ENCODE measurements at places on chromosomes 1 and 21.

GRCh38 chr21:29293495-29293894 lies 5.2 kb upstream of the BACH1 start:
- DNase-seq = no peak

DNA sequence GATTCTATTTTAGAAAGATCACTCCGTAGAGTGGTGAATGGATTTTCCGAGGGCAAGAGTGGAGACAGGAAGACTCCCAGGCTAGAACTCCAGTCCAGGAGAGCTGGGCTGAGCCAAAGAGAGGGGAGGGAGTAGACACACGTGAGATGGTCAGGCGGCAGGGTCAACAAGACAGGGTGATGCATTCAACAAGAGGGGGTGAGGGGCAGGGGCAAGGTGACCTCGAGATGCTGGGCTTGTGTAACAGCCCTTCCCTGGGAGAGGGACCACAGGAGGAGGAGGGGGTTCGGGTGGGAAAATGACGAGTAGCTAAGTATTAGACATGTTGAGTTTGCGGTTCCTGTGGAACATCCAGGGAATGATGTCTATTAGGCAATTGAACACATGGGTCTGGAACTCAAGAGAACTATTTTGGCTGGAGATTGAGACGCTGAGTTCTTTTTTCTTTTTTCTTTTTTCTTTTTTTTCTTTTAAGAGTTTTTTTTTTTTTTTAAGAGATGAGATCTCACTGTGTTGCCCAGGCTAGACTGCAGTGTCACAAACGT lies 13.3 kb downstream of the RSPO1 start:
- no peak for DNase-seq

- no peak for DNase-seq
Measured at GRCh38 chr1:17008208-17008855, 3.4 kb downstream of the ATP13A2 start.

- no peak for DNase-seq
Measured at GRCh38 chr1:97412166-97412565, 508.7 kb downstream of the DPYD start.

DNA sequence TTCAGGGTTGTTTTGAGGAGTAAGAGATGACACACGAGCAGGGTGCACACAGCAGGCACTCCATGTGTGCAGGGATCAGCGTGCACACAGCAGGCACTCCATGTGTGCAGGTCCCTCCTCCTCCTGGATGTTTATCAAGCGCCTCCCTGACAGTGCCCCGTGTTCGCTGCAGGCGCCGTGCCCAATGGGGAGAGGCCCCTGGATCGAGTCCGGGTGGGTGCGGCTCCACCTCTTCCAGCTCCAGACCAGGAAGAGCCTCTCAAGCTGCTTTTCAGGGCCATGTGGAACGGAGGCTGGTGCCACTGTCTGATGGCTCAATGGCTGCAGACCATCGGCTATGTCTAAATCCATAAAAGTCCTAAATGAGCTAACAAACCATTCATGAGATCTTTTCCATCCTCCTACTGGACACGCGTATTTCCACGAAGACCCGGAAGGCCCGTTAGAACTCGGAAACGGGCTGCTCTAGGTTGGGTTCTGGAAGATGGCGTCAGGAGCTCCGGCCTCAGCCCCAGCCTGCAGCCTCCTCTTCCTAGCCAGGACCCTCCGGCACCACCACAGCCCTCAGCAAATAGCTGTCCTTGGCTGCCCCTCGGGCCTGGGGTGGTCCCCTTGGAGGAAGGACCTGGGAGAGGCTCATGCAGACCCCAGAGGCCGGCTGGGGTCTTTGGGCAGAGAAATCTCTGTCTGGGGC lies 36.0 kb downstream of the RRP1 start:
- DNase-seq = no peak

- DNase-seq = no peak
Measured at GRCh38 chr1:200435200-200435780, 25.5 kb upstream of the ZNF281 start.

DNA sequence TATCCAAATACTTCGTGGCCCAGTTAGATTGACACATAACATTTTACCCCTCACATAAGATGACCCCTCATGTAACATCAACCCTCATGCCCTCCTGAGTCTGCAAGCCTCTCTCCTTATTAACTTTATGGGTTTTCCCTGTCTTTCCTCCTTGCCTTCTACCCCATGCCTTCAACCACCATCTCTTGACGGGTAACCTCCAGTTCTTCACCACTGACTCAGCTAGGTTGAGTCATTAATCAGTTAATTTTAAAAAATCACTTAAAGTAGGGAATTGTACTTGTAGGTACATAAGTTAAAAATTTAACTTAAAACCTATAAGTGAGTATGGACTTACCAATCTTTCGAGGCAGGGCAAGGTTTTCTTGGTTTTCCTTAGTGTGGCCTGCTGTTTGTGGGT lies 330.7 kb downstream of the CAMTA1 start:
- DNase-seq = no peak

DNA sequence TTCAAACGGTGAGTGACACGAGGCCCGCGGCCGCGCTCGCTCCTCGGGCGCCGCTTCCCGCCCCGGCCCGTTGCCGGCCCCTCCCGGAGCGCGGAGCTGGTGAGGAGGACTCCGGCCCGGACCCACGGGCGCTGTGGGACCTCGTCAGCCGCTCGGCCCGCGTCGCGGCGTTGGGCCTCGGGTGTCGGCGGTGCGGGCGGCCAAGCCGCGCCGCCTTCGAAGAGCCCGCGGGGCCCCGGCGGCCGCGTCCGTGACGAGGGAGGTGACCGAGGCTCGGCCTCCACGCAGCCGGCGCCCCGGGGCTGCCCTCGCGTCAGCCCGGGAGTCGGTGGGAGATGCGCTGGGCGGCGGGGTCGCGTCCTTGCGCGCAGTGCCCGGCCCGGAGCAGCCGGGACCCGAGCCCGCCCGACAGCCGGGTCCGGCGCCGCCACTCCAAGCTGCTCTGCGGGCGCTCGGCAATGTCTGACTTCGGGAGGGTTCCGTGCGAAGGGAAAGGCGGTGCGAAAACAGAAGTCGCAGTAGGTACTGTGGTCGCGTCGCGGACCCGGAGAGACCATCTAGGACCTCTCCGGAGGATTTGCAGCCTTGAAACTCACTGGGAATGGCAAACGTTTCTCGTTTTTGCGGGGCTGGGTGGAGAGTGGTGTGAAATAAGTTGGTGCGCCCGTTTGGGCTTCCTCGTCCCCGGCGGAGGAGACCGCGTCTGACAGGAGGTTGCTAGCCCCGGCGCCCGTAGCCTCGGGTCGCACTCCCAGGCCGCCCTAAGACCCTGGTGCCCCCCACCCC lies 829 bp downstream of the SPEN start:
- peak; percentile 26 for DNase-seq

All from AG08396 (cell line).